NCI-H1092 treated with DMSO at 0.1 percent for 48 hours (cell line): ENCODE measurements at places on chromosomes 1 and 21.
A peak's percentile ranks its signal among the peaks of the same experiment; 100 is the strongest.

- no peak for DNase-seq
These were observed 47.6 kb downstream of the ARHGEF16 start for GRCh38 chr1:3501856-3502640.

DNA sequence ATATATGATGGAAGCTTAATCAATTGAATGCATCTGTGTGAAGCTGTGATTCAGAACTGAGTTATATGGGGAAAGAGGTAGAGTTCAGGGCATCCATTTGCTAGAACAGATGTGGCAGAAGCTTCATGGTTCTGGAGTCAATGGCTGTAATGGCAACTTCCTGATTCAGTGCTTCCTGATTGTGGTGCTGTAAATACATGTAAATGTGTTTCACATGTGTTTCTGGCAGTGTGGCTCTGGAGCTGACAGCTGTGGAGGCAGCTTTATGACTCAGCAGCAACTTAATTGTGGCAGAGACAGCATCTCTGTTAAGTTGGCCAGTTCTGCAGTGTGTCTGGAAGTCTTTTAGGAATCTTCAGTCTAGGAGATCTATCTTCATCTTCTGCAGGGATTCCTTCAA lies 226.6 kb upstream of the ZRANB2 start:
- no peak for DNase-seq

GRCh38 chr1:24393892-24394291 lies 19.7 kb downstream of the STPG1 start:
- no peak for DNase-seq

DNA sequence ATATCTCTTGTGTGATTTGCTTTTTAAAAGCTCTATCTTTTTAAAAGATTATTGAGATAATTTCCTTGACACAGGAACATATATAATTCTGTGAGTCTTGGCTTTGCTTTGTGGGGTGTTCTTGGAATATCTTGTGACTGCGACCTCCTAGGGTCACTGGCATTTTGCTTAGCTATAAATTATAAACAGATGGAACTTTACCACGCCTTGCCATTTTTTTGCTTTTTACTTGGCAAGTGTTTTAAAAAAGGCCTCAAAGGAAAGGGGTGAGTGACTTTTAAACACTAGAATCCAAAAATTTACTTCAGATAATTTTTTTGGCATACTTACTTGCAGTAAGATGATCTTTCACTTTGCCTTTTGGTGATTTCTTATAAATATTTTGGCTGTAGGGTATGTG lies 43.6 kb downstream of the ALG6 start:
- no peak for DNase-seq

DNA sequence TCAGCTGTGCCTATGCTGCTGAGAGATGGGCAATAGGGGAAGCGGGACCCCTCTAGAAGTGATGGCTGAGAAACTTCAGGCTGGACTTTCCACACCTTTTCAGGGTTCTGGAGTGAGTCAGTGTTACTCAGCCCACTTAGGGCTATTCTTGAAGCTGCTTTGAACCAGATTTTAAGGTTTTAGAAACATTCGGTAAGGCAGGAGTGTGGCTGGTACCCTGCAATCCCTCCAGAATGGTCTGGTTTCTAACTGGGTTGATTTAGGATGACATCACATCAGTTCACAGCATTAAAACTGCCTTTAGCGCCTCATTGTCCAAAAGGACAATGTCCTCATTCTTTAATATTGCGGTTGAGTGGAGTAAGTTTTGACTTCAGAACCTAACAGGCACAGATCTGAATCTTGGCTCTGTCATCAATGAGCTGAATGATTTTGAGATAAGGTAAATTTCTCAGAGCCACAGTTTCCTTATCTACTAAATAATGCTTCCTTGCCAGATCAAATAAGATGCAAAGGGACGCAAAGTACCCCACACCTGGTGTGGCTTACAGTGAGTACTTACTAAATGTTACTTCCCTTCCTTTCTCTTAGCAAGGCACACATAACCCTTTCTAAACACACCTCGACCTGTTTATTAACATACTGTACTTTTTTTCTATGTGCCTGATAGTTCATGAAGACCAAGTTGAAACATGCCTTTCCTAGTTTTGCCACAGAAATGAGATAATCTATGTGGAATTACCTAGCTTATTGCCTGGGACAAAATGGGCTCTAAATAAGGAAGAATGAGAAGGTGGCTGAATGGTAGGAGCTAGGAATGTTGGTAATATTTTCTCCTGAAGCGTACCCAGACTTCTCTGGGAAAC lies 209.8 kb downstream of the ROR1 start:
- DNase-seq = no peak

- no peak for DNase-seq
These were observed 89.1 kb downstream of the SMYD3 start for GRCh38 chr1:246417813-246418564.

DNA sequence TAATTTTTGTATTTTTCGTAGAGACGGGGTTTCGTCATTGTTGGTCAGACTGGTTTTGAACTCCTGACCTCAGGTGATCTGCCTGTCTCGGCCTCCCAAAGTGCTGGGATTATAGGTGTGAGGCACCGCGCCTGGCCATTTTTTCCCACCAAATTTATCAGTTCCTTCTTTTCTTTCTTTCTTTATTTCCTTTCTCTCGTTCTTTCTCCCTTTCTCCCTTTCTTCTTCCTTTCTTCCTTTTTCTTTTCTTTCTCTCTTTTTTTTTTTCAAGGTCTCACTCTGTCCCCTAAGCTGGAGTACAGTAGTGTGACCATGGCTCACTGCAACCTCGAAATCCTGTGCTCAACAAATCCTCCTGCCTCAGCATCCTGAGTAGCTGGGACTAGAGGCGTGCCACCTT lies 26.4 kb downstream of the MFSD2A start:
- no peak for DNase-seq

DNA sequence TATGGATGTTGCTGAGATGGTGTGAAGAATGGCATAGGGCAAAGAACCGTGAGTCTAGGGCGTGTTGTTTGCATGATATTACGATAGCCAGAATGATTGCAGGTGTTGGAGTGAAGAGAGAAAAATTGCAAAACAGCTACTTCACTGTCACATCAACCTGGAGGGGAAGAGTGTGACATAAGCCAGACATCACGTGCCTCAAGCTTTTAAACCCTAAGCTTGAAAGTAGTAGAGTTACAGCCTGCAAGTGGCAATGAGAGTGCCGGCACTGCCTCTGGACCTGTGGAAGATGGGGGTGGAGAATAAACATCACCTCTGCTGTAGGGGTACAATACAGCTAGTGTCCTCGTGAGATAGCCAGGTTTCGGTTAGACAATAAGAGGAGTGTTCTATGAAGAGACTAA lies 11.1 kb downstream of the EEIG2 start:
- no peak for DNase-seq

DNA sequence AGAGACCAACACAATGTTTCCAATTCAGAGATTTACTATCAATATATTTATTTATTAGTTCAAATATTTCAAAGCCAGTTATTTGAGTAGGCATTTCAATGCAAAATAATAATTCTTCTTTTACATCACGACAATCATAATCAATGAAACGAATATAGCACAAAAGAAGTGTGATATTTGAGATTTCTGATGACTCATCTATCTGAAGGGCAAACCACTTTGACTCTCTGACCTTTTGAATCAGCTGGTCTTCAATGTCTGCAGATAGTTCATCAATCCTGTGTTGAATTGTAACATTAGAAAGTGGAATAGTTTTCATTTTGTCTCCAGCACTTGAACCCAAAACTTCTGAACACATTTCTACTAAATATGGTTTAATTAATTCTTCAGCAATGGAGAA lies 3.0 kb upstream of the TMEM35B start:
- DNase-seq = no peak

DNA sequence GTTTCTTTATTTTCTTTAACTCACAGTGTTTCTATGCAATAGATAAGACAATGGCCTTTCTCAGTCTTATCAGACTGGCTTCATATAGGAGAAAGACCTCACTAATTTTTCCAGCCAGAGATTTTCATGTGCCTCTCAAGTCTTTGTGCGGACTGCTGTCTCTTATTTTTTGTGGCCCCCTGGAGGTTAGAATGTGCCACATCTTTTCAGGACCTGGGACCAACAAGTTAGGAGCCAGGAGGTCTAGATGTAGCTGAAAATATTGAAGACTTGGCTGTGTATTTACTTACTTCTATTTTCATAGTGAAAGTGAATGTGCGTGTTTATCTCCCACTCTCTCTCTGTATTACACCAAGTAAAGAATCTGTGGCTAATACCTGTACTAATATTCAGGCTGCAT lies 42.1 kb upstream of the CFHR3 start:
- no peak for DNase-seq

GRCh38 chr1:195185736-195186135 lies 1422.5 kb downstream of the KCNT2 start:
- peak; percentile 81 for DNase-seq

DNA sequence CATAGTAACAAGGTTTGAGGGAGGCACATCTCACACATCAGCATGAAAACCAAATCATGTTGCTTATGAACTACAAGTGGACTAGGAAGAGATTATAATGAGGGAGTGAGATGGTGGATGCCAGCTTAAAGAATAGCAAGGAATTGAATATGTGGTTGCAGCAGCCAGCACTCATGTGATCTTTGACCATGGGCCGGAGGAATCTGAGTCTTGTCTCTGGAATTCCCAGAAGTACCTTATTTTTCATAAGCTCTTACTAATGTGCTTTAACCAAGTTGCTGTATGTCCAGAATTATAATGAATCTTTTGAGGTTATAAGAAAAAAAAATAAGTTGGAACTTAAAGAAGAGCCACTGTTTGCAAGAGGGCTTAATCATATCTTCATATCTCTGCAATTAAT lies 97.0 kb downstream of the DISP1 start:
- DNase-seq = no peak
